NCI-H748 treated with DMSO at 0.1 percent for 48 hours (cell line): ENCODE measurements at places on chromosomes 7 and 10.

DNA sequence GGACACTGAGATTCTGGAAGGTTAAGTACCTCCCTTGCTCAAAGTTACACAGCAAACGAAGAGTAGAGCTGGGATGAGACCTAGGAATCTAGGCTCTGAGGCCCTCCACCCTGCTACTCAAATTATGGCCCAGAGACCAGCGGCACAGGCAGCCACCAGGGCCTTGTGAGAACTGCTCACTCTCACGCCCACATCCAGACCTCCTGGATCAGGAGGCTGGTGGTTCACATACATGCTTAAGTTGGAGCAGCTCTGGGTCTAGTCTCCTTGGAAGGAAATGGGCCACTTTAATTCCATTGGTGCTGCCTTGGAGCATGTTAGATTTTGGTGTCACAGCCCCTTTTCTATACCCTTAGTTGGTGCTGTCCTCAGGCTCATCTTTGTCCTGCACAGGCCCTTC lies 41.9 kb downstream of the ADRA2A start:
- no peak for DNase-seq

DNA sequence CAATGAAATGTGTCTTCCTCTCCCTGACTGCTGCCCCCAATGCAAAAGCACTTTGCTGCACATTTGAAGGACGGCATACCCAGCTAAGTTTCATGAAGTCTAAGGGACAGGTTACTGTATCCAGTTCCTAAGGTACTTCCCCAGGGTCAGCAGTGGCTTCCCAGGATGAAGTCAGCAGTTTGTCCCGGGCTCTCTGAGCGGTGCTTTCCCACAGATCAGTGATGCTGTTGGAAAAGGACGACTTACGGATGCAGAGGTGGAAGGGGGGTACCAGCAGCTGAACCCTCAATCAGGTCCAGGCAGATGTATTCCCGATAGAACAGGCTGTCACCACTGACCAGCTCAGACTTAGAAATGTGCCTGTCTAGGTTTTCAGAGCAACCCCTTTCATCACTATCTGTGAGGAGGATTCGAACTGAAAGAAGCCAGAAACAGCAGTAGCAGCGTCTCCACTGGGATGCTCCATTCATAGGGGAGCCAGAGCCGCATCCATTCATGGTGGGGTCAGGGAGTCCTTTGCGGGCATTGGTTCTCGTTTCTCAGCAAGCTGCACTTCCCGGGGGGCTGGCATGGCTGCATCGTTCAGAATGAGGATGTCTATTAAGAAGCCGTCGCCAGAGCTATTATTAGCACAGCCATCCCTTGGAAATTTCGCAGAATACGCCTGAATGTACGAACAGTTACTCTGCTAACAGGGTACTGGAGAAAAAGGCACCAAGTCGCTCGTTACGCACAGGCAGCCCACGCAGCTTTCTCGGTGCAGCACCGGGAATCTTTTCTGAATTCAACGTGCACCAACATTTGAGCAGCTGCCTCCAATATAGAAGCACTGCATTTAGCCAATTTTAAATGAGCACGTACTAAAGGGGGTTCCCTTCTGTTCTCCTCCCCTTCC lies 303.7 kb downstream of the PRPF18 start:
- peak; percentile 37 for DNase-seq

DNA sequence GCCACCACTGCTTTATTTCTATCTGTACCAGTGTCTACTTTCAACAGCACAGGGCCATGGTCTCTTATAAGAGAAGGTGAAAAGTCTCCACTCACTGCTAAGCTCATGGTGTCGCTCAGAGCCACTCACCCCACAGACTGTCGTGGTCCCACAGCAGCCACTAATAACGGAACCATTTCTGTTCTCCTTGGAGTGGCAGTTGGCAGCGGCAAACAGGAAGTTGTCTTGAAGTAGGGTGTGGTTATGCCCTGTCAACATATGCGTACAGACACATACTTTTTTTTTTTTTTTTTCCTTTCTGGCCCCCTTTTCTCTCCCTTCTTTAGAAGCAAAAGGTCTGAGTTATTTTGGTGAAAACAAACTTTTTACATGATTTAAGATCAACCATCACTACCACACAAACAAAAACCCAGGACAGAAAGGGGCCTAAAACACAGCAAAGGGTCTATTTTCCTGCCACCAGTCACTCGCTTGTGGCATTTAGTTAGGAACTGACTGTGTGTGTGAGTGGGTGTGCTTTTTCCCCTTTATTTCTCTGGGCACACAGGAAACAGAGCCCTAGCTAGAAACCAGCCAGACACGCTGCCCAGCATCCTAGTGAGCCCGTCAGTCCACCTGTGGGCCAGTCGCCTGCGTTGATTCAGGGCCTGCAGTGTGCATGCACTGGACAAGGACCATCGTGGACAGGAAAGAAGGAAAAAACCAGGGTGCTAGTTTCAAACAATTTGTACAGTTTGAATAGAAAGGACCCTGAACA lies 96.7 kb upstream of the EFCAB10 start:
- no peak for DNase-seq

DNA sequence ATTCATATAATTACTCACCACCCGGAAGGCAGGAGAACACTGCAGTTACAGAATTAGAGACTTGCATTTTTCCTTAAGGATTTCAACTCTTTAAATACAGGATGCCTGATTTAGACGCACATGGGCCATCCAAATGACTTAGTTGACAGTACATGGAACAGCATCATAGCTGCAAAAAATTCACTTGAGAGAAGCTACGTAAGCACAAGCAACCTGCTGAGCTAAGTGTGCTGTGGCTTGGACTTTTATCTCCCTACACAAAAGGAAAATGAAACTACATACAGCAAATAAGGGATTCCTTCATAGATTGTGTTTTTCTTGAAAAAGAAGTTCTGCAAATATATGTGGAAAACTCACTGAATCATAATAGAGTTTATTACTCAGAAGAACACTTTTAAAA lies 152.6 kb downstream of the POU6F2 start:
- DNase-seq, result peak; percentile 31

DNA sequence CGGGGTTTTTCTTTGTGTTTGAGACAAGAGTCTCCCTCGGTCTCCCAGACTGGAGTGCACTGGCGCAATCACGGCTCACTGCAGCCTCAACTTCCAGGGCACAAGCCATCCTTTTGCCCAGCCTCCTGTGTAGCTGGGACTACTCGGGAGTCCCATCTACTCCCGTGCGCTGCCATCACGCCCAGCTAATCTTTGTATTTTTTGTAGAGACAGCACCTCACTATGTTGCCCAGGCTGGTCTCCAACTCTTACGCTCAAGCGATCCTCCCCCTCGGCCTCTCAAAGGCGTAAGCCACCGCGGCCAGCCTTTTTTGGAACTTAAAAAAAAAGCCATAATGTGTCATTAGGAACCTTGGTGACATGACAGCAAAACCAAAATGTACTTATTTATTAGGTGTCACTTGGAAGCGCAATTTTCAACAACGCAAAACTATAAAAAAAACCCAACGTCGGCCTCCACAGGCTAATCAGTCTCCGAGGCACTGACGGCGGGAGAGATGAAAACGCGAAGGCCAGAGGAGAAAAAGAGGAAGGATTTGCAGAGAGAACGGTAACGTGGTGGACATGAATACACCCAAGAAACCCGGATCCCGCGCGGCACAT lies 911 bp upstream of the HNRNPH3 start:
- no peak for DNase-seq

DNA sequence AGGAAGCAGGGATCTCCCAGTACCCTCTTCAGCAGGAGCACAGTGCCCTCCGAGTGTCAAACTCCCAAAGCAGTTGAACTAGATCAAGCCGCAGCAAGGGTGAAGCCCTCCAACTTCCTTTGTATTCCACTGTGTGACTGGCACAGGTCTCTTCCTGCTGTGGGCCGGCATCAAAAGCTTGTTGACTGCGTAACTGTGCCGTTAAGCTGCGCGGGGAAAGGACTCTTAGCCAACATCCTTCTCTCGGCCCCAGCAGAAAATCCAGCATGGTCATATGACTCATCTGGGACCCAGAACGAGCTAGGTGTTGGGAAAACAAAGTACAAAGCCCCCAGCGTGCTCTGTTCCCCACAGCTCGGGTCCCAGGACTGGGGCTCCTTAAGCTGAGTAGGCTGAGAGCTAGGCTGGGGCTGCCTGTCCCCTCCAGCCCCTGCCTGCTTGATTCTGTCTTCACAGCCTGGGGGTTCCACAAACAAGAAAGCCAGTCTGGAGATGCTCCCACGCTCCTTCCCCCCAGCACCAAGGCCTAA lies 52.2 kb downstream of the COL17A1 start:
- DNase-seq, result no peak

DNA sequence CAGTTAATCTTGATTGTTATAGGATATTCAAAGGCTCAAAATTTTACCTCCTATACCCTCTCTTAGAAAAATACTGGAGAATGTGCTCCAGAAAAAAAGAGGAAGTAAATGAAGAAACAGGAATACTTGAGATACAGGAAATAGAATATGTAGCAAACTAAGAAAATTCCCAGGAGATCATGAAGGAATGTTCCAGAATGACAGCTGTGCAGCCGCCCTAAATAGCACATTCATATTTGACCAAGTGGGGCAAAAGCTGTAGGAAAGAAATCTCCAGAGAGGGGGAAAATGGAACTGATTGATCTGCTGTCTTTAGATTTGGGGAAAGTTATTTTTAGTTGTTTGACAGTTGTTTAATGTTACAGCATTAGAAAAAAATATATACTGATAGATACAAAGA lies 46.2 kb upstream of the ZEB1 start:
- DNase-seq, result no peak

- DNase-seq, result no peak
These were observed 67.8 kb upstream of the CYTH3 start for GRCh38 chr7:6340241-6340640.

DNA sequence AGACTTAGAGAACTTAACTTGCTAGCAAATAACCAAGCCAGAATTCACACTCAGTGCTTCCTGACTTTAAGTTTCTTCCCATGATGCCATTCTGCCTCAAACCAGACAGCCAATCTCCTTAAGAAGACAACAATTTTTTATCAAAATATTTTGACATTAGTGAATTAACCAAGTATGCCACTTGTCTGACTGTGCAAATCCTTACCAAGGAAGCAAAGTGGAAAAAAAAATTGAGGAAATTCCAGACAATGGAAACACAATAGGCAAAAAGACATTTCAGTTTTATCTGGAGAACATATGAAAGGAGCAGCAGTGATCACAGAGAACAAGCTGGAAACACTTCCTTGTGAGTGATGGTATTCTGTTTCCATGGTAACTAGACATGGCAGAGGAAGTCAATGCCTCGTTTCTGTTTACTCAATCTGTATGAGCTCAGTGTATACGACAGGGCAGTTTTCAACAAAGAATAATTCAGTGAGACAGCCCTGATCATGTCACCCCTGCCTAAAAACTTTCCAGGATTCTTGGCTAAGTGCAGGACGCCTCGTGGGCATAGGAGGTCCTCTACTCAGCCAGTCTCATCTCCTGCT lies 114.2 kb downstream of the DYNC1I1 start:
- peak; percentile 65 for DNase-seq

DNA sequence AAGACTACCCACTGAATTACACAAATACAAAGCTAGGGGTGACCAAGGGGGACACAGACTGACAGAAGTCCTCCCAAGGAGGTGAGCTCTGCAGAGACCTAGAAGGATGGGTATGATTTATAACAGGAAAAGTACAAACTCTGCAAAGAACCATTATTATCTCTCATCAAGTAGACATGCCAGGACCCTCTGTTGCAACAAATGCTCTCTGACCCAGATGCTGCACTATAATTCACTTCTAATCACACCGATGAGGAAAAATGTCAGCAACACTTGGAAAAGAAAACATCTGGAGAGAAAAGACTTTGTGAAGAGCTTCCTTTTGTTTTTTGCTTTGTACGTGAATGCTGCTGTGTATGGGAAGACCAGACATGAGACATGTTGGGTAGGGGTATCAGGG lies 178.3 kb upstream of the PDE1C start:
- no peak for DNase-seq

DNA sequence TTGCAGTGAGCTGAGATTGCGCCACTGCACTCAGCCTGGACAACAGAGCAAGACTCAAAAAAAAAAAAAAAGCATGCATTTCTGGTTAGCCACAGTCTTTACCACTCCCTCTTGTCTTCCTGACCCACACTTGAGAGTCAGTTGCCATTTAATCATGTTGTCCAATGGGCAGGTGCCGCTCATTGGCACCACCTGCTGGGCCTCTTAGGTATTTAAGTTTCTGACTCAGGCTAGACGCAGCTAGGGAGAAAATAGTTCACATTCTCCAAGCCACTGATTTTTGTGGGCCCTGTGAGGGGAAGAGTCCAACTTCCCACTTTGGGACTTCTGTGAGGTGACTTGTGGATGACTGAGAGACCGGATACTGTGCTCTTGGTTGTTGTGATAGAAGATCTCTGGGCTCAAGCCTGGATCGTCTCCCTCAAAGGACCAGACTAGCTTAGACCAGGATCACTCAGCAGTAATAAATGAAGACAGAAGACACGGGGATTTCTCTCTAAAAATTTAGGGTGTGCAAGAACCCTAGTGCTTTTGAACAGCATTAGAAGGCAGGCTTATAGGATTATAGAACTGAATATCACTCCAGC lies 26.8 kb upstream of the SORCS3 start:
- DNase-seq, result no peak

DNA sequence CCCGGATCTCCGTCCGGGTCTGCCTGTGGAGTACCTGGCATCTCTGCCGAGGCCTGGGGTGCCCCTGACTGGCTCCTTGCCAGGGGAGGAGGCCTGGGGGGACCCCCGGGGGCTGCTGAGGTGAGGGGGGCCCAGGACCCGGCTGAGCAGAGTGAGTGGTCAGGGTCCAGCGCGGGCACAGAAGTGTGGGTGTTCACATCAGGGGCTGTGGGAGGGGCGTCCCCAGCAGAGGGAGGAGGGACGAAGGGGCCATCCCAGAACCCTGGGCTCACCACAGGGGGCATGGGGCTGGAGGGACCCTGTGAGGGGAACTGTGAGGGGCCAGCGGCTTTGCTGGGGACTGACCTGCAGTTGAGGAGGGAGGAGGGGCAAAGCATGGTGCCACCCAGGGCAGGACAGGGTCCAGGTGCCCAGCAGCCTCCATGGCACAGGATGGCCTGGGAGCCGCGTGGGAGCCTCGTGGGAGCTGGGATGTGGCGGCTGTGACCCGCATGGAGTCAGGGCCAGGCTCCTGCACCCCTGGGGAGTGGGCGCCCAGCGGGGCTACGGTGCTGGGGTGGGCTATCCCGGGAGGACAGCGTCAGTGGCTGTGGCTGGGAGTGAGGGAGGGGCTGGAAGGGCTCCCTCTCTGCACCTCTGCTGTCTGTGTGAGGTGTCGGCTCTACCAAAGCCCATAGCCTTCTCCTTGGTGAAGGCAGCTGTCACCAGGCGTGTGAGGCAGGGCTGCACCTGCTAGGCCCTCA lies 91.2 kb downstream of the DNAJB6 start:
- no peak for DNase-seq

- DNase-seq, result no peak
These were observed 1.2 kb upstream of the MLLT10 start for GRCh38 chr10:21532694-21533466.

- no peak for DNase-seq
These were observed 15.1 kb upstream of the ZNF273 start for GRCh38 chr7:64887756-64888508.

DNA sequence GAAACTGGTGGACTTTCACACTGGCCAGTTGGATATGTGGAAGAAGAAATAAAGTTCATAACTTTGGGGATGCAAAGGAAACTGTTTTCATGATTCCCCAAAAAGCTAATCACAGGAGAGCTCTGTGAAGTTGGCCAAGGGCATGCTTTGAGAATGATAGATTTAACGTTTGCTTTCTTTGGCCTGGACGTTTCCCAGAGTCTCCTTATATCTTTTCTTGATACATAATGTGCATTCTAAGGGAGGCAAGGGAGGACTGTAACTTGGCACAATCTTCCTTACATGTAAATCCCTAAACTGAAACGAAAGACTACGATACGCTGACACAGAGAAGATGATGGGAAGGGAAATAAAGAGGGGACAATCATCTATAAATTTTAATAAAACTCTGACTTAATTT lies 176.5 kb upstream of the INHBA start:
- no peak for DNase-seq
